Neuronal stem cell (in vitro differentiated cells): ENCODE measurements at places on chromosomes 5 and 9.

GRCh38 chr9:68705531-68706362 lies 707 bp downstream of the PIP5K1B start:
- DNase-seq, result no peak

GRCh38 chr5:17129093-17129849 lies 88.2 kb upstream of the BASP1 start:
- DNase-seq, result no peak

DNA sequence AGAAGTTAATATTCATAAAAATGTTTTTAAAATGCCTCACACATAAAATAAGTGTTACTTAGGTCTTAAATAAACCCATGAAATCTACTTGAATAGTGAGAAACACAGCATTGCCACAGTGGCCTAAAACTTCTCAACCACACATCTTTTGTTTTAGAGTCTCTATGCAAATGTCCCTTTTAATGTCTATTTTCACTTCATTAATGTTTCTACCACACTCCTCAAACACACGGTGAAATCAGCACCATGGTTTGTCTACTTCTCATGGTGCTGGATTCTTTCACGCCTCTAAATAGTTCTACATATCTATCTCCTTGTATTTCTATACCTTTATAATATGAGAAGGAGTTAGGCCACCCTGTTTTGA lies 111.2 kb downstream of the EDIL3 start:
- DNase-seq, result no peak

DNA sequence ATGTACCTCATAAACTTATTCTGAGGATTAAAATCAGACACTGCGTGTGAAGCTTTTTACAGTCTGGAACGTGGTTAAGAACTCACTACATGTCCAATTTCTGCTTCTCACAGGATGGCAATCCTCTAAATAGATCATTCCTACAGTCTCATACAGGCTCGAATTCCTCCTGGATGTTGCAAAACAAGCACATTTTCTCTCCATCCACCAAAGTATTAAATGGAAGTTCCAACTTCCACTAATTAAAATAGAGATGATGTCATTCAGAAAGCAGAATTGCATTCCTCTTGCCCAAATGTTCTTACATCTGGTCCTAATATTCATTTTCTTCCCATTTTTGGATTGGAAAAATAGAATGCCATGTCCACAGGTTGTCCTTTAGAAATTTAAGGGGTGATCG lies 145.5 kb upstream of the PCA3 start:
- no peak for DNase-seq

DNA sequence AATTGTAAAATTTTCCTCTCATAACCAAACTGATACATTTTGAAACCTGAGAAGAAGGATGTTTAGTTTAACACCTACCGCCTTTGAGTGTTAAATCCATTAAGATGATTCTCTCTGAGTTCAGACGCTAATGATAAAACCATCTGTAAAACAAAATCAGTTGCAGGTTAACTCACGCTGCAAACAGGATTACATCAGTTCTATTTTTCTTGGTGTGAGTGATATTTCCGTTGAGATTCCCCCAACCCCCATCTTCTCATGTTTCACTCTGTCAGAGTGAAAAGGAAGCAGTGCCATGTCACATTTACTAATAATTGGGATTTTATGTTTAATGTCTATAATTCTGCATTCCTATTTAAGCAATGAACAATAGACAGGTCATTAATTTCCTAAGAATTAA lies 146.5 kb downstream of the FANCC start:
- DNase-seq, result no peak

DNA sequence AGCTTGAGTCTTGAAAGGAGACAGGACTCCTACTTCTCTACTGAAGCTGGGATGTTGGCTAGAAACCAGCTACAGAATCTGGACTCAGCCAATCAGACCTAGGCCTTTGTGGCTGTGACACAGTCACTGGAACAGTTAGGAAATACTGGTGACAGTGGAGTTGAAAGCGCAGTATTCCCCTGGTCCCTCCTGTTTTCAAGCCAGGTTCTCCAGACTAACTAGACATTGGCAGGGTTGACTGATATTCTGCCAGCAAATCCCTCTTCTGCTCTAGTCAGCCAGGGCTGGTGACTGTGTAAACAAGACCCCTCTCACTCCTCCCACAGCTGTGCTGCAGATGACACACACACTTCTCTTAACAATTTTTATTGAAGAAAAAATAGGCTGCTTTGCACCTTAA lies 8.7 kb downstream of the SHROOM1 start:
- no peak for DNase-seq
